ENCODE measurements at places on chromosomes 7 and 10.

DNA sequence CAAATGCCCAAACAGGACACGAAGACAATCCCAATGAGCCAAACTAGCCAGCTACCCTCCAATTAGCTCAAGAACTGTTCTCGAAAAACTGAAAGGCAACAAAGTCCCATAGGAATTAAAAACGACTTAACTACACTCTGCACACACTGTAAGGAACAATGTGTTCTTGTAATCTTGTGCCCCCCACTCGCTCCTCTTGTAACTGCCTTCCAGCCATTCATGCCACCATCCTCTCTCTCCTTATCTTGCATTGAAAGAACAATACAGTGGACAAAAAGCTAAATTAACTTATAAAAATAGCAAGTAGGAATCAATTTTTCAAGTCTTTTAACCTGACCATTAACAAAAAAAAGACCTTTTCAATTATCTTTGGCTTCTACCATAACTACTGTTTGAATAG is 2.9 kb downstream of the CYTH3 start:
- DNase-seq: no peak

DNA sequence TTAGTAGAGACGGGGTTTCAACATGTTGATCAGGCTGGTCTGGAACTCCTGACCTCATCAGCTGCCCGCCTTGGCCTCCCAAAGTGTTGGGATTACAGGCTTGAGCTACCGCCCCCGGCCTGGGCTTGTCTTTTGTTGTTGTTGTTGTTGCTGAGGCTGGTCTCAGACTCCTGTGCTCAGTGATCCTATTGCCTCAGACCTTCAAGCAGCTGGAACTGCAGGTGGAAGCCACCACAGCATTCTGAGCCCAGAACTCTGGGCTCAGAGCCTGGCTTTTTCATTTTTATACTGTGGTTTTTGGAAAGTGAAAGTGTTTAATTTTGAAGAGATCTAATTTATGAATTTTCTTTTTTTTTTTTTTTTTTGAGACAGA is 16.2 kb upstream of the DNAJB6 start:
- DNase-seq: no peak

DNA sequence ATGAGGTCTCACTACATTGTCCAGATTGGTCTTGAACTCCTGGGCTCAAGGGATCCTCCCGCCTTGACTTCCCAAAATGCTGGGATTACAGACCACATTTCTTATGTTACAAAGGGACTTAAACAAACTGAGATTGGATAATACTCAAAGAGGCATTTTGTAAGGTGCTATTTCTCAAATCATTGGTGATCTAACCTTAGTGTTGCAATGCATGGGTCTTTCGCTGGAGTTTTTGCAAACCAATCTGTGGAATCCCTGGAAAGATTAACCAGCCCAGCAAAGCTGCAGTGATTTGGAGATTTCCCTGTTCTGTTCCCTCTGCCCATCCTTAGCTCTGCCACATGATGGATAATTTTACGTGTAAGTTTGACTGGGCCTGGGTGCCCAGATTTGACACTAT is 20.4 kb upstream of the ECHDC3 start:
- DNase-seq: no peak

DNA sequence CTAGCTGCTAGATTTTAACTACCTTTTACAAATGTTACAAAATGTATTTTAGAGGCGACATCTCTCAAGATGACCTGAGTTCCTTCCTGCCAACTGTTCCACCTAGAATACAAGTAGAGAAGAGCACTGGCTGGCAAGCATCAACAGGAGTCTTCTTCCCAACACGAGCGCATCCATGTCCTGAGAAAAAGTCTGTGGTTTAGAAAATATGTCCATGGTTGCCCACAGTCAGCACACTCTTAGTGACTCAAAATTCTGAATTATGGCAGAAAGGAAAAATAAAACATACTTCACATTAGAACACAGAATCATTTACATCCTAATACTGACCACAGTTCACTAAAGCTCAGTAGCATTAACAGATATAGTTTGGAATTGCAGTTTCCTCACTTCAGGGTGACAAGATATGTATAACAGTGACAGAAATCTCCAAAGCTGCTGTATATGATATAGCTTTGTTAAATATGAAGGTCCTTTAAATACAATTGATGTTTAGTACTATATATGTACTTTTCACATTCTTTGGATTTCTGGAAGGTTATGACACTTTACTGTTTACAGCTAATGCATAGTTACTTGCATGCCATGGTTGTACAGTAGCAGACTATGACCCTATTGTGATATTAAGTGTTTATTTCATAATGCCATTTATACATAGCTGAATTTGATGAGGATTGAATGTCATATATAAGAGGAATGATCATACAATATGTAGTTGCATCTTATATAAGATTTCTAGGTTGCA is 327.1 kb downstream of the GFRA1 start:
- DNase-seq: no peak

- no peak for DNase-seq
These were observed 7.7 kb downstream of the DDX56 start for GRCh38 chr7:44565795-44566559.

- DNase-seq: no peak
These were observed 7.1 kb downstream of the GATA3 start for GRCh38 chr10:8061274-8062211.

GRCh38 chr7:27139334-27140125 is 4.0 kb downstream of the HOXA5 start:
- DNase-seq: no peak

DNA sequence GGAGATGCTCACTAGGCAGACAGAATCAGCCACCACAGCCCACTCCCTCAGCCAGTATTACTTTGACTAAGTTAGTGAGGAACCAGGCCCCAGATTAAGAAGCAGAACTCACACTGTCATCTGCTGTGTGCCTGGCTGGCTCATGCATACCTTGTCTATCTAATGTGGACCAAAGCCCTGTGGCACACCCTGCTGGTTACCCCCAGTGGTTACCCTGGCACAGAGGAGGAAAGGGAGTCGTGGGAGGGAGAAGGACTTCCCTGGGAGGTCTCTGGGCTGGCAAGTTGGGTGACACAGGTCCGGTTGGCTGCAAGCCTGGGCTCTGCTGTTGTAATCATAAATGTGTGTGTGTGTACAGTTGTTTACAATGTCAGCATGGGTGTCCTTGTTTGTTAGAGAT is 7.5 kb upstream of the SH2D4B start:
- no peak for DNase-seq

DNA sequence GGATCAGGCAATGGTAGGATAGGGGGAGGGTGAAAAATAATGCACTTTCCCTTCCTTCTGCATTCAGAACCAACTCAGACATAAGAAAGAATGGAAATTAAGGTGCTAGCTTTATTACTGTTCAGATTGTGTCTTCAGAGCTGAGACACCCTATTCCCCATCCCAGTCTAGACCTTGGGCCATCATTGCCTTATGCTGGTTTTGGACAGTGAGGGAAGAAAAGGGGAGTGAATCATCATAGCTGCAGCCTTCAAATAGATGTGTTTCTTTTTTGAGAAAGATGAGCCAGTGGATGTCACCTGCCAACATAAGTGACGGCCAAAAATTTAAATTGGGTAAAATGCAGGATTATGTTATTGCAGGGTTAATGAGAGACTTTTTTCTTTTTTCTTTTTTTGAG is 27.0 kb upstream of the TOMM7 start:
- no peak for DNase-seq

DNA sequence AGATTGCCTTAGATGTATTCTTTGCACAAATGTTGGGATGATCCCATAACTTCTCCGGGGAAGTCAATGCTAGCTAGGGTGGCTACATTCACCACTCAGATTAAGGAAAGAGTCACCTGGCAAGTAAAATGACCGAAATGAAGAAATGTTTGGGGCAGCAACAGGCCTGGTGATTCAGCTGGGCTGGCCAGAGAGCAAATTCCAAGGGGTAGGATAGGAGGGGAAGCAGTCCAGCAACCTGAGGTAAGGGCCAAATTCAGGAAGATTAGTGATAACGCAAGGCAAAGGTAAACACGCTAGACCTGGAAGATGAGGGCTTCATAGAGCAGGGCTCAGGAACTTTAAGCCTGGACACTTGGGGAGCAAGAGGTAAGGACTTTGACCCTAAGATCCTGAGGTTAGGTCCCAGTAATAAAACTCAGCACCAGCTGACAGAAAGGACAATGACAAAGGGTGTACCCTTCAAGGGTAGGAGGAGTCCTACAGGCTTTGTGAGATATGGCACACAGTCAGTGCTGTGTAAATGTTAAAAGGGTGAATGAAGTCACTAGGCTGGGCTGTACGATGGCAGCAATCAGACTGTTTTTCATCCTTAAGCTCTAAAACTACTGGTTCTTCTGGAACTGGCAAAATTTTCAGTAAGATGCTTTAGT is 22.7 kb upstream of the SMNDC1 start:
- DNase-seq: no peak

DNA sequence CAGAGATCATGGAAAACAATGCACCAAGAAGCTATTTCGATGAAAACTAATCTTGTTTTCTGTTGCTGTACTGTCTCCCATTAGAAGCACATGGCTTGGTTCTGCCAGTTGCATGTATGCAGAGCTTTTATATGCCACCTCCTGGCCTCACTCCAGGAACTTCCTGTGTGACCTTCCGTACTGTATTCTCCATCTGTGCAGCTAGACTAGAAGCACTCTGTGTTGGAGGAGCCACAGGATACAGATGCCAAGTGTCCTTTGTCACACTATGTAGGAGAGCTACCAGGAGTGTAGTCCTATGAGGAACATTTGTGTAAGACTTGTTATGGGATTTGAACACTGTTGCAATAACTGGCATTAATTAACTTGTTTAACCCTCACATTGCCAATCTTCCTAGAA is 503.5 kb upstream of the TPK1 start:
- DNase-seq: no peak

DNA sequence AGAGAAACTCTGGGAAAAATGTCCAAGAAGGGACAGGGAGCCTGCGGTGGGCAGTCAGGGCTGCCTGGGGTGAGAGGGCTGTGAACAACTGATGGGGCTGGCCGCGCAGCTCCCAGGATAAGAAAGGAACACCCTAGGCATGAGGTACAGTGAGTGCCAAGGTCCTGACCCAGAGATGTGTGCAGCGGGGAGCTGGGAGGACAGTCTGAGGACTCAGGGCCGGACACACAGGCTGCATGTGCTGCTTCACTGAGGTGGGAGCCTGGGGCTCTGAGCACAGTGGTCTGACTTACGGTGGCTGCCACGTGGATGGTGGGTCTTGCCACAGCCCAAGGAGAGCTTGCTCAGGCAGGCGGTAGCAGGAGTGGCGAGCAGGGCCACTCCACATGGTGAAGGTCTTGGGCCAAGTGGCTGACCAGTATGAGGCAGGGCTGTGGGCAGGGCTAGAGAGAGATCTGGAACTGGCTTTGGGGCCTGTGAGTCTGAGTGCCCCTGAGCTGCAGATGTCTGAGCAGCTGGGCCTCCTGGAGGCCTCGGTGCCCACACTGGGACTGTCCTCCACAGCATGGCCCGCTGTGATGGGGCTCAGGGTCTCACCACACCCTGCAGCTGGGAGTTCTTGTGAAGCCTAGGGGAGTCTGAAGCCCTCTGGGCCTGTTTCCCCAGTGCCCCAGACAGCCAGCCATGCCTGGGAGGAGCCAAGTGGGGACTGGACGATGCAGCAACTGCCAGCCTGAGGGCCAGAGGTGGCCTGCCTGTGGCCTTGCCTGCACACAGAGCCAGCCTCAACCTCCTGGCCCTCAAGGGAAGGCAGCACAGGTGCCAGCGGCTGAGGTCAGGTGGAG is 60.3 kb downstream of the RASGEF1A start:
- DNase-seq: no peak

GRCh38 chr7:155764438-155764793 is 47.8 kb downstream of the SHH start:
- no peak for DNase-seq

- DNase-seq: no peak
These were observed 24.7 kb upstream of the PIK3CG start for GRCh38 chr7:106840342-106840741.

- peak; percentile 16 for DNase-seq
These were observed 144.4 kb downstream of the DYNC1I1 start for GRCh38 chr7:95916573-95917297.

- no peak for DNase-seq
These were observed 62.6 kb downstream of the CCDC6 start for GRCh38 chr10:59843748-59844147.

DNA sequence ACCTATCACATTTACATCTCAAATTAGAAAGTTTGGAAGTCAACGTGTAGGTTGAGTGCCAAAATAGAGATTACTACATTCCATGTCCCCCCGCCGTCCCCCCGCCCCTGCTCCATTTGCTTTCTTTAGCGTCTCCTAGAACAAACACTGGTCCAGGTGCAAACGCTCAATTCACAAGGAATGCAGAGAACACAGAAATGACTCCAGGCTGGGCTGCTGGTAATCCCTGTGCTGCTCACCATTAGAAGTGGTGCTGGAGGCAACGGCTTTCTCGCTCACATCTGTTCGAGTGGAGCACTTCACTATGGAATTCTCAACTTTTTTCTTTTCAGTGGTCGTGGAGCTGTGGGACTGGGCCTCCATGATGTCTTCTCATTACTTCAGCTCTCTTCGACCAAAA is 14.1 kb downstream of the GLI3 start:
- DNase-seq: no peak

Data from retinal pigment epithelial cell (primary cell).